ENCODE measurements at places on chromosomes 5 and 9.

DNA sequence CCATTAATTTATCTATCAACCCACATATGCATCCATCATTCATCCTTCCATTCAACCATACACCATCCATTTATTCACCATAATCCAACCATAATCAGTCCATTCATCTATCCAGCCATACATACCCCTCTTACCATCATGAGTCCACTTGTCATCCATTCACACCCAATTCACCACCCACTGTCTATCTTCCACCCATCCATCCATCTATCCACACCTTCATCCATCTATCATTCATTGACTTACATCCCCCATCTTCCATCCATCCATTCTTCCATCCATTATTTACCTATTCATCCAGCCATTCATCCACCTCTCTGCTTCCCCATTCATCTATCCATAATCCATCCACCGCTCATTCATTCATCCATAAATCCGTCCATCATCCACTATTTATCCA, 17.8 kb downstream of the PAEP start:
- no peak for DNase-seq

GRCh38 chr5:102262688-102263087, 33.4 kb downstream of the SLCO4C1 start:
- DNase-seq: no peak

- no peak for DNase-seq
These were observed 104.6 kb upstream of the TNFAIP8 start for GRCh38 chr5:119250946-119251901.

DNA sequence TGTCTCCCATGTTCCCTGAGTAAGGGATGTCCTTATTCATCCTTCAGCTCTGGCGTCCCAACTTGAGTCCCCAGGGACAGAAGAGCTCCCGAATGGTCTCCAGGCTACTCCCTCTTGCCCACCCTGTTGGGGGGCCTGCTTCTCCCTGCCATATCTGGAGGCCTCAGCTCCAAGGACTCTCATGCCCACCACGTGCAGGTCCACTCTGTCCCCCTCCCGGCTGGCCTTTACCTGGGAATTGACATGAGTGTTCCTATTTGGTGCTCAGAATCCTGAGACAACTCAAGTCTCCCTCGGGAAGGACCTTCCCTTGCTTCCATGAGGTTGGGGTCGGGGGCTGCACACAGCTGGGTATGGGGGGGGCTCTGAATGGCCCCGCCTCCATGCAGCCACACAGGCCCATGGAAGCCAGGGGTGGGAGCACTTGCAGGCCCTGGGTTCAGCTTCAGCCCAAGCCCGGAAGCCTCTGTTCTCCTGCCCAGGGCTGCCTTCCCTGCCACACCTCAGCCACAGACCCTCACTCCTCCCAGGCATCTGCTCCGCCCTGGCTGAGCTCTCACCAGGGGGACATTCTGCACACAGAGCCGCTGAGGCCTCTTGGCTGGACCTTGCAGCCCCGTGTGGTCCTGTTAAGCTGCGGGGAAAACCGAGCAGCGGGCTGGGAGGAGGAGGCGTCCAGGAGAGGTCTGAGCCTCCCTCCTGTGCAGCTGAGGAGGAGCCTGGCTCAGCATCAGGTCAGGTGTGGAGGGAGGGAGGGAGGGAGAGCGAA, 121.9 kb downstream of the PHF2 start:
- DNase-seq: no peak

GRCh38 chr5:94153736-94154450, 412.5 kb upstream of the POU5F2 start:
- no peak for DNase-seq
